ENCODE measurements at places on chromosomes 5 and 9.

- no peak for DNase-seq
Observed at GRCh38 chr9:121298689-121299466, 30.9 kb downstream of the GSN start.

DNA sequence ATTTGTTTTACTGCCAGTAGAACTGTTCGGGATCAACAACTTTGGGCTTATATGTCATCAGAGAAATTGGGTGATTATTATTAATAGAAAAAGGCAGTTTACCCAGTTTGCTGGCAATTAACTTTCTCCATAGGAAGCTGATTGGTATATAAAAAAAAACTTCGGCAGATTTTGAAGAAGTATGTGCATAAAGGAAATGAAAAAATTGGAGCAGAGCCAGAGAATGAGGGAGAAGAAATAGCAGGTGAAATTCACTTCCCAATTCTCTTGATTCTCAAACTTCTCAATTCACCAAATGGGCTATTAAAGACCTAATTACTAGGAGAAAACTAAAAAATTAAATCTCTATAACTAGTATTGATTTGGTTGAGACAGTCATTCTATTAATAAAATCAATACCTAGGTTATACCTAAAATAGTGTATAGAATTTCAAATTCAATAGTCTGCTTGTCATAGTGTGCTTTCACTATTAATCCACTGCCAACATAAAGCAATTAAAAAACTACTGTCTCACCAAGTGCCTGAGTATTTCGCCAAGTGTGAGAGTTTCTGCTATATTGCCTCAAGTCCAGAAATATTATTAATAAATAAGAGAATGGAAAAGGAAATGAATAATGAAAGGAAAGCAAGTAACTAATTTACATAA is 47.5 kb downstream of the STX17 start:
- no peak for DNase-seq

DNA sequence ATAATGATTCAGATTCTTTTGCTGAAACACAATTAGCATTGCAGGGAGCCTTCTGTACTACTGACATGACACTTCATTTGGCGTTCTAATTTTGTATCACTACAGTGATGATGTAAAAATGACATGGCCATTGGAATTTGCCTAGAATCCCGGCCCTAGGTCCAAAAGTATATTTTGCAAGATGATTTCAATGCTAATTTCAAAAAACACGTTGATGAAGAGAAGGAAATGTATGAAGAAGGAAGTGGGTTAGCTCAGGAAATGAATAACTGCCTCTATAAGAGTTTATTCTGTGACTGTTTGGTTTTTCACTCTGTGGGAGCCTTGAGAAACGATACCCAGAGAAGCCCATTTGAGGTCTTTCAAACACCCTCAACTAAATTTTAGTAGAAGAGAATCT is 59.3 kb downstream of the OSTF1 start:
- no peak for DNase-seq

GRCh38 chr9:85216601-85217000 is 525.2 kb downstream of the AGTPBP1 start:
- DNase-seq = no peak

GRCh38 chr5:142239394-142240159 is 85.2 kb downstream of the SPRY4 start:
- no peak for DNase-seq

GRCh38 chr9:126465977-126466376 is 139.3 kb downstream of the MVB12B start:
- DNase-seq = no peak

DNA sequence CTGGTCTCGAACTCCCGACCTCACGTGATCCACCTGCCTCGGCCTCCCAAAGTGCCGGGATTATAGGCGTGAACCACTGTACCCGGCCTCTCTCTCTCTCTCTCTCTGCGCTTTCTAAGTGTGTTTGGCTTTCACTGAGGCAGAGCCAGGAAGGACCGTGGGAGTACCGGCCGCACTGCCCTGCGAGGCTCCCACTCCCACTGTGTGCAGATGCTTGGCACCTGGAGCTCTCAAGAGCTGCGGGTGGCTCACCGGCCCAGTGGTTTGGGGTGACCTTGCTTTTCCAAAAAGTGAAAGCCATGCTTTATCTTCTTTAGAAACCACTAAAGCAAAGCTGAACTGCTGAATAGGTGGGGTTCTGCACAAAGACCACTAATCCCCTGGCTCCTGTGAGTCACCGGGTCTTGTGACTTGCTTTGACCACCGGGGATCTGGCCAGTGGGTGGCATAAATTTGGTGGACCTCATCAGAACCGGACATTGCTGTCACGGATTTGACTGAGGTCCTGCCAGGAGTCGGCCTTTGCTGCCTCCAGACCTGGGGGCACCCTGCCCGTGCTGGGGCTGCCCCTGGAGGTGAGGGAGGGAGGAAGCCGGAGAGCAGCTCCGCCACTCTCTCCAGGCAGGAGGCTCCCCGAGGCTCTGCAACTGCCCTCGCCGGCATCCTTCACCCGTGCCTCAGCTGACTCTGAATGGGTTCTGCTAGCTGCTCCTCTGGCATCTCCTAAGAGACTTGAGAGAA is 228.9 kb downstream of the FANCC start:
- DNase-seq = no peak

GRCh38 chr5:88613051-88613450 is 269.9 kb downstream of the MEF2C start:
- DNase-seq = no peak

DNA sequence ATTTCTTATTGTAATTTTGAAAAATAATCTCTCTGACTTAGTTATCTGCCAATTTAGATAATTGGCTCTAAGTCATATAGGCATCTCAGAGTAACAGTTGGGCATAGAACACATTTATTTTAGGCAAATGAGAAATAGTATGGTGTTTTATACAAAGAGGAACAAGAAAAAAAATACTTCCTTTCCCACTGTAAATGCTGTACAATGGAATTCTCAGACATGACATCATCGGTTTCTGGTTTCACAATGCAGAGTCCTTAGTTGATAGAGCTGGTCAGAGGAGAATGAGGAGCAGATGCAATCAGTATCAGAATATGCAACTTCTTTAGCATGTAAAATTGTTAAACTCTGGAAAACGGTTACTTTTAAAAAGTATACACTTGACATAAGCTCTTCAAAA is 49.4 kb downstream of the PLK2 start:
- DNase-seq = no peak

DNA sequence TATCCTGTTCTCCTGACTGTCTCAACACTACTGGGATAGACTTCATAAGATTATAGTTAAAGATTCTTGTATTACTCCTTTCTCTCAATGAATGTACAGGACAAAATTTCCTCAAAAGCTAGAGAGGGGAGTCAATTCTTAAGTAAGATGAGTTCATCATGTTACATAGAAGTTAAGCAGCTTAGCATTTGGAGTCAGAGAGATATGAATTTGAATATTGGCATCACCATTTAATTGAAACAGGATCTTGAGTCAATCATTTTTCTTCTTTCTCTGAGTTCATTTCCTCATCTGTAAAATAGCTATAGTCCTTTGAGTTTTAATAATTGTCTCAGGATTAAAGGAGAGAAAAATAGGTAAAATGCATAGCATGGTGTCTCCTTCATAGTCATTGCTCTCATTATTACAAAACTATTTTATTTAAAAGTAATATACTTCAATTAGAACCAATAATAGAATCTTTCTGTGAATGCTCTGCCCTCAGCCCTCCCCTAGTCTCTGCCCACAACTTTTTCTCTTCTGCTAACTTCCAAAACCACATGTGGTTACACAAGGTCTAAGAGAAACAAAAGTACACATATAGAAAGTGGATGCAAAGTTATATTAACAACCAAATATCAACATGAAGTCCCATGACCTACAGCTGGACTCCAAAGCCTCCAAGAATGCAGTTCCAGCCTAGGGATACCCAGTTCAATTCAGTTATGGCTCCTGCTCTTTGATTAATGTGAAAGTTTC is 265.6 kb downstream of the TLE1 start:
- DNase-seq = no peak

- no peak for DNase-seq
Observed at GRCh38 chr9:750249-750967, 91.1 kb upstream of the DMRT1 start.

GRCh38 chr5:163475411-163475810 is 15.0 kb downstream of the HMMR start:
- no peak for DNase-seq
